ENCODE measurements at places on chromosomes 7 and 10.
A peak's percentile ranks its signal among the peaks of the same experiment; 100 is the strongest.

GRCh38 chr7:1046722-1047679, 2.7 kb downstream of the GPR146 start:
- DNase-seq = no peak

GRCh38 chr7:27166531-27167505, 1.5 kb upstream of the HOXA9 start:
- DNase-seq = no peak

DNA sequence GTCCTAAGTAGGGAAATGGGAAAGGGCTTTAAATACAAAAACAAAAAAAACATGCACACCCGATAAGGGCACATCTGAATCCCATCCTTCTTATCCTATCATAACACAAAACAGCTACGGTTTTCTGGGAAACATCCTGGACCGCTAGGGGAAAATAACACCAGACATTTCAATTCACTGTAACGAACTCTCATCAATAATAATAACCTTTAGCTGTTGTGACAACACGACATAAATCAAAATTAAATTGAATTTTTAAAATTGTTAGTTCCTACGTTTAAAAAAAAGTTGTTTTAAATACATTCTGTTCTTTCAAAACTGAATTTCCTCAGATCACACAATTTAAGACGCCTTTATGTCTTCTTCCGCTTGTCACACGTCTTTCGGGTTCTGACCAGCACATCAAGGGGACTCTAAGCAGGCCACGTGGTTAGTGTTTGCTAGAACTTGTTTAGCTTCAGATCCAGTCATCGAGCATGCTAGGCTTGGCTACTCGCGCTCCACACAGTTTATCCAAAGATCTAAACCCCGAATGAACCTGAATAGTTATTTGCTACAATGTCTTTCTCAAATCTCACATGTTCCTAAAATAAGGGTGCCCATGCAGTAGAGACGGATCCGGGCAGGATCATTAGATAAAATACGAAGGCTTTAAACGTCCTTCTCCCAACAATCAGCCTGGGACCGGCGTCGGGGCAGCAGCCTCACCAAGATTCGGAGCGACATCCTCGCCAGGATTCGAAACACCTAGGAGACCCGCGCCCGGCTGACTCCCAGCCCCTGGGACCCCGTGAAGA, 839 bp downstream of the IKZF5 start:
- peak; percentile 13 for DNase-seq

GRCh38 chr10:110392121-110392520, 87.4 kb upstream of the SMNDC1 start:
- DNase-seq = no peak

GRCh38 chr10:42551582-42552187, 86.7 kb downstream of the ZNF33B start:
- DNase-seq = peak; percentile 9

DNA sequence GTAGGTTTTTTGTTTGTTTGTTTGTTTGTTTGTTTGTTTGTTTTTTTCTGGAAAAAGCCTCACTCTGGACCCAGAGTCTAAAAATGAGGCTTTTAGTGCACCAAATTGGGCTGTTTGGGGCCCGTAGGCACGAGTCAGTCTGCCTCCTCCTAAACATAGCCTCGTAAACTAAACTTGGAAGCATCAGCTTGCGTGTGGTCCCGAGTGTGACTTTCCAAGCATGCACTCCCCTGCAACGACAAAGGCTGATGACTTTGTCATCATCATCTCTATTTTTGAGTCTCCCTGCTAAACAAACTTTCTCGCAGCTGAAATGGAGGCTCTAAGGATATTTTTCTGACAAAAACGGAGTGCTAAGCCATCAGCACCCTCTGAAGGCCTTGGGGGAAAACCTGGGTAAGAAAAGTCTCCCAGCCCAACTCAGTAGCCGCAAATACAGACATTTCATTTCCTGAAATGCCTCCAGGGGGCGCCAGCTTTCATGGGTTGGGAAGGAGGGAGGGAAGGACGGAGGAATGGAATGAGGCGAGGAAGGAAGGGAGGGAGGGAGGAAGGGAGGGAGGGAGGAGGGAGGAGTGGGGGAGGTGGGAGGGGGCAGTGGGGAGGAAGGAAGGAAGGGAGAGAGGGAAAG, 245.9 kb downstream of the KCNMA1 start:
- peak; percentile 91 for DNase-seq

GRCh38 chr10:71290806-71291527, 28.1 kb upstream of the SLC29A3 start:
- no peak for DNase-seq

GRCh38 chr10:49287689-49288340, 11.2 kb upstream of the C10orf71 start:
- DNase-seq = no peak

- DNase-seq = no peak
These were observed 12.4 kb upstream of the HPS1 start for GRCh38 chr10:98458809-98459784.

DNA sequence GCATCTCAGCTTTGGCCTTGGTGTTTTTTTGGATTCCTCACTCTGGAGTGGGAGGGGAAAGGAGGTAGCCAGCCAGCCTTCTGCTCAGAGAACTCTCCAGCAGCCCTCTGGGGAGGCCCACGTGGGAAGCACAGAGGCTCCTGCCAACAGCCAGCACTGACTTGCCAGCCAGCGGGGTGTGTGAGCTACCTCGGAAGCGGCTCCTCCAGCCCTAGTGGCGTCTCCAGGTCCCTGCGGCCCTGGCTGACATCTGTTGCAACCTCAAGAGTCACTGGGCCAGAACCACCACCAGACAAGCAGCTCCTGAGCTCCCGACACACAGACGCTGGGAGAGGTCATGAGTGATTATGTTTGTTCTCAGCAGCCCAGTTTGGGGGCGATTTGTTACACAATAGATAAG, 180.2 kb upstream of the FZD8 start:
- DNase-seq = peak; percentile 98

DNA sequence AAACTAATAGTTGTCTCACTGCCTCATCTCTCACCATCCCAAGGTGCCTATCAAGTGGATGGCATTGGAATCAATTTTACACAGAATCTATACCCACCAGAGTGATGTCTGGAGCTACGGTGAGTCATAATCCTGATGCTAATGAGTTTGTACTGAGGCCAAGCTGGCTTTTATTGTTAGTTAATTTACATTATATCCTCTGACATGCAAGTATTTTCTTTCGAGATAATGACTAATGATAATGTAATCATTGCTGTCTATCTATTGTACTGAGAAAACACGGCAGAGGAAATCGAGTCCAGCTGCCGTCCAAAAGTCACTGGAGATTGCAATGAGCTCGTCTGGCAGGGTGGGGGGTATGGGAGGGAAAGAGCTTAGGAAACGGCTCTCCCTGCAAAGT, 172.4 kb upstream of the LANCL2 start:
- no peak for DNase-seq

- no peak for DNase-seq
These were observed 708.4 kb downstream of the POM121L12 start for GRCh38 chr7:53743697-53744402.

DNA sequence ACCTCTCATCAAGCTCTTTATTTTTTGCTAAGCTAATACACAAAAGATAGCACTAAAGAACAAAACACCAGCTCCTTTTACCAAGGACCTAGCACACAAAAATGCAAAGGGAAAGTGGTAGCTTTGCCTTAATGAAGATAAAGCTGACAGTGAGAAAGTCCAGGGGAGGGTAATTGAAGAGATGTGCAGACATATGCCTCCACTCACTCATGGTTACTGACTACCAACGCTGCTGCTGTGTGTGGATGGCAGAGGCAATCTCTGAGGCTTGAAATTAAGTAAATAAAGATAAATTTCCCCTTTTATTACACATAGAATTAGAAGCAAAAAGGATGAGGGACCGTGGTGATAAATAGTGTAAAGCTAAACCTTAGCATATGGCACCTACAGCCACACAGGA, 87.0 kb downstream of the HGF start:
- DNase-seq = no peak

DNA sequence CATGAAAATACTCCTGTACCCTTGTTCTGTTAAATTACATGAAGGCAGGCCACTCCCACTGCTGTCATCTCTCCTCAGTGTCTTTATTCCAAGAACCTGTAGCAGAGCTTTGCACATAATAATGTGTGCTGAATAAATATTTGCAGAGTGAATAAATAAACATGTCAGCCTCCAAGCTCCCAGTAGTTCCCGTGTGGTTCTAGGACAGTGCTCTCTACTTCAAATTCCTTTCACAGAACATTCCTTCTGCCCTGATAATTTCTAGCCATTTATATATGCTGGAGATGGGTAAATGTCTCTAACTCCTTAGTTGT, 20.3 kb upstream of the HYAL4 start:
- DNase-seq = no peak

DNA sequence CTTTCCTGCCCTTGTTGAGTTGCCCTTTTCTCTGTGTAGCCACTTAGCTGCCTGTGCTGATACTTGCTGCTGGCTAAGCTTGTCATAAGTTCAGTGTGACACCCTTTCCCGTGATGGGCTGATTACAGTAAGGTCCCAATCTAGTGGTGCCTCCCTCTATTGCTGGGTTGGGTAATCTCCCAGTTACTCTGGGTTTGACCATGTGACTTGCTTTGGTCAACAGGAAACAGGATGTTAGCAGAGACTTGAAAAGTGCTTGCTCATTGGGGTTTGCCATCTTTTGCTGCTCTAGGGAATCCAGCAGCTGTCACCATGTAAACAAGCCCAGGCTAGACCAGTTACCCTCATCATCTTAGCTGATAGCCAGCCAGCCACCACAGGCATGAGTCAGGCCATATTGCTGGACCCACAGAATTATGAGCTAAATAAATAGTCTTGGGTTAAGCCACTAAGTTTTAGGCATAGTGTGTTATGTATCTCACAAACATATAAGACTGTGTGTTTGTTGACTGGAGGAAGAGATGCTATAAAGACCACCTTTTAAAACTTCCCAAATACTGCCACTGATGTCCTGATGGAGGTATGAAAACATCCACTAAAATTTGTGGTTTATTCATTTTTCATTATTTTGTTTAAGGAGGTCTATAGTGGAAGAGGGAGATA, 4.0 kb upstream of the LEP start:
- no peak for DNase-seq

GRCh38 chr10:75352650-75353049, 48.9 kb downstream of the ZNF503 start:
- DNase-seq = no peak

DNA sequence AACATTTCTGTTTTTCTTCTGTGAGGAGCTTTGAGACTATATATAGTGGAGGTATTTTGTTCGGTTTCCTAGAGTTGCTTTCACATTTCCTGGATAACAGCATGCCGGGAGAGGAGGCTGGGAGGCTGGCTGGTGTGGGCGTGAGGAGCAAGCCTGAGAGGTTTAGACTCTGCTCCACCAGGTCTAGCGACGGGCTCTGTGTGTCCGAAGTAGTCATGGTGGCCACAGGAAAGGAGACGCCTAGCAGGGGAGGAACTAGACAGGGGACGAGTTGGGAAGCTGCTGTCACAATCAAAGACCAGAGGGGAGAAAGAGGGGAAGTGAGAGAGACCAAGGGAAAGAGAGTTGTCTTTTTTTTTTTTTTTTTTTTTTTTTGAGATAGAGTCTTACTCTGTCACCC, 19.6 kb downstream of the PTPRE start:
- no peak for DNase-seq

GRCh38 chr7:149707448-149707886, 65.9 kb downstream of the ZNF467 start:
- no peak for DNase-seq

Measured in WERI-Rb-1 (cell line).